NCI-H1092 treated with DMSO at 0.1 percent for 48 hours (cell line): ENCODE measurements at places on chromosomes 7 and 10.

GRCh38 chr7:113775401-113775800 is 143.4 kb downstream of the PPP1R3A start:
- DNase-seq: peak; percentile 22

- DNase-seq: peak; percentile 53
Measured at GRCh38 chr7:70353330-70353945, 755.2 kb downstream of the AUTS2 start.

DNA sequence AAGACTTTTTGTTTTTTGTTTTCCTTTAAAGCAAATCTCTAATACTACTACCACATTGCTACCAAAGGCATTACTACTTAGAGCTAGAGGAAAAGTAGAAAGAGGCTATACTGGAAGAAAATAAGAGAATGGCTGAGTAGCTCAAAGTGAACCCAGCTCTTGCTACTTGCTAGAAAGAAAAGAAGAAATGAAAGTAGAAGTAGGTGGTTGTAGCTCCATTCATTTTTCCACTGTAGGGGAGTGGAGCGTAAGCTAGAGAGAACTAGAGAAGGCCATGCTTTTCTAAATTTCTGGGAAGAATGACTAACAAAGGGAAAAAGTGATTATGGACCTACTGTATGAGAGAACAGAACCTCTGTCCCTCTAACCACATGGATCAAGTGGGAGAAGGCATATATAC is 184.4 kb downstream of the PON1 start:
- DNase-seq: no peak

DNA sequence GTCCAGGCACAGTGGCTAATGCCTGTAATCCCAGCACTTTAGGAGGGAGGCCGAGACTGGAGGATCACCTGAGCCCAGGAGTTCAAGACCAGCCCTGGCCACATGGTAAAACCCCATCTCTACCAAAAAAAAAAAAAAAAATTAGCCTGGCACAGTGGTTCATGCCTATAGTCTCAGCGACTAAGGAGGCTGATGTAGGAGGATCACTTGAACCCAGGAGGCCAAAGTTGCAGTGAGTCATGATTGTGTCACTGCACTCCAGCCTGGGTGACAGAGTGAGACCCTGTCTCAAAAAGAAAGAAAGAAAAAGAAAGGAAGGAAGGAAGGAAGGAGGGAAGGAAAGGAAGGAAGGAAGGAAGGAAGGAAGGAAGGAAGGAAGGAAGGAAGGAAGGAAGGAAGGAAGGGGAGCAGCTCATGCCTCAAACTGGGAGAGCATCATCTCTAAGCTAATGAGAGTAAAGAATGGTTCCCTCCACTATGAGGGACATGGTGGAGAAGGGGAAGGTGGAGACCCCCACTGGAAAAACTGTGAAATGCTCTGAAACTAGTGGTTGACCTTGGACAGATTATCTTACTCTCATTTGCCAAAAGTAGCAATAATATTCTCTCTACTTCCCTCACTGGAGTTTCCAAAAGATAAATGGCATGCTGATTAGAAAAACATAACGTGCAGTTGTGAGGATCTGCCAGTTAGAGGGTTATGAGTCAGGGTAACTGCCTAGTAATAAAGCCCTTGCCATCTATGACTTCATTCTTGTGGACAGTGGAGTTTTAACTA is 16.8 kb downstream of the GIMAP5 start:
- DNase-seq: peak; percentile 39

DNA sequence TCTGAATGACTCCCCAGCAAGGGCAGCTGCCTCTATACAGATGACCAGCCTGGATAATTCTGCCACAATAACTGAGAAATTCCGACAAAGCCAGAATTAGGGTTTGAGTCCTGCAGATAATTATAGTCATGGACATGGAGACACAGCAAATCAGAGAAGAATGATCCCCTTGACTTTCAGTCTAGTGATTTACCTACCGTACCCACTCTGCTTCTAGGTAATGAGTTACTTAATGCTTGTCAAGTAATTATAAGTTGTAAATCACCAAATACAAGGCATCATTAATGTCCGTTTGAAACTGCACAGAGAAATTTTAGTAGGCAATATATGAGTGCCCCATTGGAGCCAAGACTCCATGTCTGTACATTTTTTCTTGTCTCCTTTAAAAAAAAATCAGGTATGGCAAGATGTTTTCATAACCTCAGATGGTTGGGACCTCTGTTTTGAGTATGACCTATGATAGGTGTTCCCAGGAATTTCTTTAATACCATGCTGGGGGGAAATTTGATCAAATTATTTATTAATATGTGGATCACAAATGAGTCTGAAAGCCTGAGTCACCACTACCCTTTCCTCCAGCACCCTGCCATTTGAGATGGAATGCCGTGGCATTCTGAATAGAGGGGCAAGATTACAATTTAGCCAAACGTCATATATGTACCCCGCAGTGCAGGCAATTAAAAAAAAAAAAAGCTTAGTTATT is 5.5 kb upstream of the ARID5B start:
- no peak for DNase-seq

GRCh38 chr7:137684776-137685175 is 162.0 kb downstream of the DGKI start:
- DNase-seq: no peak

DNA sequence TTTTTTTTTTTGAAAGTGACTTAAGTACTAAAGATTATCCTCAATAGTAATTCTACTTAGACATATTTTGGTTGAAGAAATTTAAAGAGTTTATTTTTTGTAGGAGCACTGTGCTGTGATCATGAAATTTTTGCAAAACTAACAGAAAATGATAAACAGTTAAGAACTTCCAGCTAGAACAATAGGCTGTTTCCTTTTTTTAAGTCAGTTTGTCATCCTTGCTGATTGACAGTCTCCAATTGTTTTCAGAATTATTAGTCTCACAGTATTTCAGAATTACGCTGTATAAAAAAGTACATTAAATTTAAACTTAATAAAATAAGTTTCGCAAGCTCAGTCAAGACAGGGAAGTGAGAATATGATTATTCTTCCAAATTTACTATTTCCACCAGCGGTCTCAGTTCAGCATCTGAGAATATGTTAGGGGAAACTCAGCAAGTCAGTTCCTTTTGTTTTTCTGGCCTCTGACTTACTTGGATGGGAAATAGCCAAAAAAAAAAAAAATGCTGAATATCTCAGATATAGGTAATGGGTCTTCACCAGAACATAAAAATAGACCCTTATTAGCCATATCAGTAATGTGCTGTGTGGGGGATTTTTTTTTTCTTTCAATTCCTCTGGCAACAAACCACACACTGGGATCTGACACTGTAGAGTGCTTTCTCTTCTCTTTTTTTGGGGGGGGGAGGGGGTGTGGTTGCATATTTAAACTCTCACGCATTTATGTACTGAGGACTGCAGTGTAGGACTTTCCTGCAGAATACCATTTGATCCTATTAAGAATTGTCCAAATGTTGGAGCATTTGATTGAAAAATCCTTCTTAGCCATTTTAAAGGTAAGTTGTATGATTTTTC is at the start of gene CD36:
CD36 (plus strand) TSS at position 732 of the 855 bp plus-strand sequence. CDS start 8,099 bp downstream, outside the sequence.
- DNase-seq: no peak

- peak; percentile 57 for DNase-seq
Measured at GRCh38 chr10:96642973-96643372, 56.2 kb upstream of the TM9SF3 start.

GRCh38 chr7:49878089-49878488 is 104.7 kb downstream of the VWC2 start:
- DNase-seq: no peak

- DNase-seq: peak; percentile 93
Measured at GRCh38 chr7:20407585-20408466, 77.1 kb downstream of the ITGB8 start.

DNA sequence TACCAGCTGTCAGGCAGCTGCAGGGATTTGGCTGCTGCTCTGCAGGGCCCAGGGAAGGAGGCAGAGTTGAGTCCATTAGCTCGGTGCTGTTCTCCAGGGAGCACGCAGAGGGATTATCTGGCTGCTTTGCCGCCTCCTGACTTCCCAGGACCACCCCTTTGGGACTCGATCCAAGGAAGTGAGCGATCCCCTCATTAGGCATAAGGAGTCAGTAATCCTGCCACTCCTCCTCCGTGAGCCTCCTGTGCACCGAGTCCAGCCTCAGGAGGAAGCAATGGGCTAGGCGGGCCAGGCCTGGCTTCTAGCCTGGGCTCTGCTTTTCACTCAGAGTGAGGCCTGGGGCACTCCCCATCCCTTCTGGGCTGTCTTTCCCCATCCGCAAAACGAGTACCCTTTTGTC is 417.9 kb downstream of the RPS24 start:
- peak; percentile 59 for DNase-seq

DNA sequence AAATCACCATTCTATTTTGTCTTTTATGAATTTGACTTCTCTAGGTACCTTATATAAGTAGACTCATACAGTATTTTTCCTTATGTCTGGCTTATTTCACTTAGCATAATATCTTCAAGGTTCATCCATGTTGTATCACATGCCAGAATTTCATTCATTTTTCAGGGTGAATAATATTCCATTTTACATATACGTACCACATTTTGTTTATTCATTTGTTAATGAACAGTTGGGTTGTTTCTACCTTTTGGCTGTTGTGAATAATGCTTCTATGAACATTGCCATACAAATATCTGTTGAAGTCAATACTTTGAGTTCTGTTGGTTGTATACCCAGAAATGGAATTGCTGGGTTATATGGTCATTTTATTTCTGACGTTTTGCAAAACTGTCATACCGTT is 20.7 kb downstream of the AHCYL2 start:
- no peak for DNase-seq

- DNase-seq: peak; percentile 6
Measured at GRCh38 chr10:94292434-94293090, 70.2 kb downstream of the NOC3L start.

- DNase-seq: no peak
Measured at GRCh38 chr10:11180228-11180627, 162.6 kb downstream of the CELF2 start.

GRCh38 chr7:108057951-108058481 is 55.1 kb upstream of the LAMB1 start:
- no peak for DNase-seq

- no peak for DNase-seq
Measured at GRCh38 chr10:12945690-12946359, 55.7 kb downstream of the CCDC3 start.

DNA sequence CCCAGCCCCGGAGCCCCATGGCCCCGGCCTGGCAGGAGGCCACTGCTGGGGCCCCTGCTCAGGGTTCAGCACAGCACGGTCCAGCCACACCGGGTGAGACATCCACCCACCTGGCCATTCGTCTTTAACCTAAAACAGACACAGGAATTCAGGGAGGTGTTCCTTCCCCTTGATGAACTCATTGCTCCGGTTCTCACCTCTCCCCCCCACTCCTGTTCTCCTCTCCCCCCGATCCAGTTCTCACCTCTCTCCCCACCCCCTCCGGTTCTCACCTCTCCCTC is 129.8 kb downstream of the DIP2C start:
- DNase-seq: no peak

DNA sequence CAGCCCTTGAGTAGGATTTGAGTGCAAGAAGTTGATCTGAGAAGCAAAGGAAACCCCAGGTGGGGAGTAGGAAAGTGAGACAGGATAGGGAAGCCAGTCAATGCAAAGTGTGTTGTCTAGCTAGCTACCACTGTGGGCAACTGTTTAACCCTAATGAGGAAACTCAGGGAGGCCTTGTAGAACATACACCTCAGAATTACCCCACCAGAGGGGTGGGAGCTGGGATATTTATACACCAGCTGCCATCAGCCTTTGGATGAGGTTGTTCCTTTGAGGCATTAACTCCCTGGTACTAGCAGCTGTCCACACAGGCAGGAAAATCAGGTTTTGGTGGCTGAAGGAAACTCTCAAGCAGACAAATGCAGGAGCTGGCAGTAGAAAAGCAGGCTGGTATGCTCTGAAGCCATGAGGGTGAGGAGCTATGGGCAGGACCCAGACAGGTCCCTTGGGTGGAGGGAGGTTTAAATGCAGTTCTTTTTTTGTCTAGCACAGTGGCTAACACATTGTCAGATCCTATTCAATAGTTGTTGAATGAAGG is 60.1 kb upstream of the ARID5B start:
- no peak for DNase-seq

- DNase-seq: peak; percentile 57
Measured at GRCh38 chr10:49081547-49082275, 33.6 kb downstream of the VSTM4 start.

DNA sequence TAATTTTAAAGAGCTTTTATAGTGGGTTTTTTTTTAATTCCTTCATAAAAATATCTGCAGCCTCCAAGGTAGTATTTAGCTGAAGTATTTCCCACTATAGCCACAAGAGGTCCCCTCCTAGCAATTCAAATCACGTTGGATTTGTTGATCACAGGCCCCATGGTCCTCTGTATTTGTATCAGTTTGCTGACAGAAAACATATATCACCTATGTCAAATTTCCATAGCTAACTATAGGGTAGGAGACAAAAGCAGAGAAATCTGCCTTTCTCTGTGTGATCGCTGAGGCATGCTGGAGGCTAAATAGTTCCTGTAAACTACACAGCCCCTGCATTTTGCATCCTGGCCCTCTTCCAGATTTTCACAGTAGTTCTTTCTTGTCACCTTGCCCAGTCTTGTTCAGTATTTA is 1.7 kb upstream of the CTNNA3 start:
- peak; percentile 2 for DNase-seq

GRCh38 chr10:56142092-56142728 is 218.8 kb downstream of the ZWINT start:
- DNase-seq: no peak

DNA sequence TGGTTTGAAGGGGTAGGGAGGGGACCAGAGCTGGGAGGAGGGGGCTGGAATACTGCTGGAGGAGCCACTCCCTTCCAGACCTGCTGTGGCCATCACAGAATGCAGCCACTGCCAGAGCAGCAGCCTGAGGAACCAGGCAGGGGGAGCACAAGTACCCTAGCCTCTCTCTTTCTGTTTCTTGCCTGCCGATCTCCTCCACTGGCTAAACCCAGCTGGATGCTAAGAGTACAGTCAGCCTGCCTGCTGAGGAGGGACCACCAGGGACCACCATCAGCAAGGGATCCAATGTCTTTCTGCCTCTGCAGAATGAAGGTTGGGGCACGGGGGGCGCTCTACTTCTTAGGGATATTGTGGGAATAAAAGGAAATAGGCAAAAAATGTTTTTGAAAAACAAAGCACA is 4.7 kb downstream of the BLVRA start:
- no peak for DNase-seq

DNA sequence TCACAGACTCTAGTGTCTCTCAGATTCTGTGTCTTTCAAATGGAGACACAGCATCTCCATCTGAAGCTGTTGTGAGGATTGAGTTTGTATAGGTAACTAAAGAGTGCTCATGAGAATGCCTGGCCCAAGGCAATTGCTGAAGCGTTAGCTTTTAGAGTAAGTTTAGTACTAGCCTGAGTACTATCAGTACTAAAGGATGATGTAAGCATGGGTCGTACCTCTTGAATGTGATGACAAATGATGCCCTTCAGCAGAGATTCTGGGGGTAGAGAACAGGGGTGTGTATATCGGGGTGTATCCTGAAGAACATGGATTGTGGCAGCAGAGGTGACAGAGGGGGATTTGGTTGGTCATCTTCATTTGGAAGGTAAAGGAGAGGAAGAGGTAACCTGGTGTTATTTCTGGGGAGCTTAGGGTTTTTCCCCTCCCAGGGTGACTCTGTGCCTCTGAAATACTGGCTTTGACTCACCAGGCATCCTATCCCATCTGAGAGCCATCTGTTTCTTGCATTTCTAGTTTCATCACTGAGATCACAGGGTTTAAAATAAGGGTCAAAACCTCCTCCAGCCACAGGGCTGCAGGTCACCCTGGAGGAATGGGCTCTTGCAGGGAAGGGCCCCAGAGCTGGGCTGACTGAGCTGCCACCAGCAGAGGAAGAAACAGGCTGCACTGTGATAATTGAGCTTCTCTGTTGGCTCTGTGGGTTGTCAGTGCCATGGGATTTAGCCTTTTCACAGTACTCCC is 756.0 kb downstream of the KCNMA1 start:
- DNase-seq: no peak
